ENCODE measurements at places on chromosomes 1 and 21.

- DNase-seq = no peak
Measured at GRCh38 chr1:226440512-226440911, 32.6 kb upstream of the PARP1 start.

DNA sequence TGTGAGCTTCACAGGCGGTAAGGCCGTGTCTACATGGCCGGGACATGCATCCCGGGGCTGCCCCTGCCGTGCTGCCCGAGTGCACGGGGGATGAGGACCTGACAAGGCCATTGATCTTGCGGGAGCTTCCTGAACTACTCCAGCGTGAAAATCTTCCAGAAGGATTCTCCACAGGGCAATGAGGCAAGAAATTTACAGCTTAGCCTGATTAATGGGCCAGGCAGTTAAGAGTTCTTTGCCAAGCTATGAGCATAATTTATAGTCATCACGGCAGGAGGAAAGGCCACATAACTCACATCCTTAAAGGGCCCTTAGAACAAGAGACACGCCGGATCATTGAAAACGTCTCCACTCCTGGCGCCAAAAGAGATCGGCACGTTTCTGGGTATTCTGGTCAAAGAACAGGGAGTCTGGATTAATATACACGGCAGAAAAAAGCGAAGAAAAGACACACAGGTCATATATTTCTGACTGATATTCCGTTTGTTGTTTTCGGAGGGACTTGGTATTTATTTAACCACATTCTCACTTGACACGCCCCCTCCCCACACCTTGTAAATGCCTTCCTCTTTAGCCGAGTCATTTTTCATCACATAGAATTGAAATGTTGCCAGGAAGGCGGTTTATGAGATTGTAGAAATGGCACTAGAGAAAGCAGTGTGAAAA, 180.5 kb downstream of the DYRK1A start:
- DNase-seq = no peak

- DNase-seq = no peak
Measured at GRCh38 chr21:34997294-34997693, 51.8 kb downstream of the RUNX1 start.

GRCh38 chr1:178565586-178565985, 52.7 kb downstream of the TEX35 start:
- DNase-seq = no peak

GRCh38 chr1:225848030-225848955, 33.9 kb downstream of the TMEM63A start:
- DNase-seq = no peak

- no peak for DNase-seq
Measured at GRCh38 chr1:24622218-24622617, 20.9 kb upstream of the SRRM1 start.

DNA sequence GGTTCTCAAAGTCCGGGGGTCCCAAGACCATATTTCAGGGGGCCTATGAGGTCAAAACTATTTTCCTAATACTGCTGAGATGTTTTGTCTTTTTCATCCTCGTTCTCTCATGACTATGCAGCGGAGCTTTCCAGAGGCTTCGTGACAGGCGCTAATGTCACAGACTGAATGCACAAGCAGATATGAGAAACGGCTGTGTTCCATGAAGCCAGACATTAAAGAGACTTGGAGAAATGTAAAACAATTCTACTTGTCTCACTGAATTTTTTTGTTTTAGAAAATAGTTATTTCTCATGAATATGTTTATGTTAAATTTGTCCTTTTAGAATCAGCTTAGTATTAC, 10.3 kb downstream of the PIGP start:
- no peak for DNase-seq

DNA sequence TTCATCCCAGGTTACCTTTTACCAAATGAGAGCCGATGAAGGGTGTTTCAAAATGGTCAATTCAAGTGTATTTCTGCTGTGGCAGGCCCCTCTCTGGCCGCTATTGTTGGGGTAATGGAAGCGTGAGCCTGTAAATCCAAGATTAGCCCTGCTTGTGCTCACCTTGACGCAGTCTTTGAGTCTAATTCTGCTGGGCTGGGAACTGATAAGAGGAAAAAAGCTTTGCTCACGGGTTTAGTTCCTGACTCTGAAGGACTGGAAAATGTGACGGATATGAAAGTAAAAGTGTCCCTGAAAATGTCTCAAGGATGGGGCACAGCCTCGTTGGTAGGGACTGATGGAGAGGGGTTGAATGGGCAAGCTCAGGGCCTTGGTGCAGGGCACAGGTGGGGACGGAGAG, 125.9 kb upstream of the GALNT2 start:
- no peak for DNase-seq

GRCh38 chr1:160567858-160568682, 11.2 kb downstream of the CD84 start:
- DNase-seq = peak; percentile 85

DNA sequence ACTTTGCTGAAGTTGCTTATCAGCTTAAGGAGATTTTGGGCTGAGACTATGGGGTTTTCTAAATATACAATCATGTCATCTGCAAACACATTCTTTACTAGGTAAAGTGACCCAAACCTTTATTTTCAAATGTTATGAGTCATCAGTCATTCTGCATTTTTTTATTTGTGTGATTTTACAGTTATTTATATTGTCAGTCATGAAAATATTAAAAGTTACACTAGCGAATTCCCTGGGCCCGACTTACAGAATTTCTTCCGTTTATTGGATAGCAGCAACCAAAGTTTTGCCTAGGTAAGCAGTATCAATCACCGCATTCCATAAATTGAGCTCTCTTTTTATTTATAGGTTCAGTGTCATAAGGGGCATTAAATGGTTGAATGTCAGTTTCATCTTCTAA, 13.8 kb downstream of the OR2M5 start:
- DNase-seq = no peak

DNA sequence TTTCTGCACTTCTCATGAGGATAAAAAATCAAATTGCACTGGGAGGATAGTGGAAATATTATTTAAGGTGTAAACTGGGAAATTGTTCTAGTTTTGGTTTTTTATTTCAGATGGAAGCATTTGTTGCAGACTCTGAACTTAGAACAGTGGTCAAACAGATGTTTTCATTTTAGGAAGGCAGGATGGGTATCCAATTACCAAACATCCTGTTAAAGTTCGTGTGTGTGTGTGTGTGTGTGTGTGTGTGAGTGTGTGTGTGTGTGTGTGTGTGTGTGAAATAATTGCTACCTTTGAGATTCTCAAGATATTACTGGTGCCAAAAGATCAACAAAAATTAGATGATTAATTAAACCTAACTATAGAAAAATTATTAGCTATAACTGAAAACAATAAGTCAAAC, 24.3 kb upstream of the DUSP10 start:
- no peak for DNase-seq

DNA sequence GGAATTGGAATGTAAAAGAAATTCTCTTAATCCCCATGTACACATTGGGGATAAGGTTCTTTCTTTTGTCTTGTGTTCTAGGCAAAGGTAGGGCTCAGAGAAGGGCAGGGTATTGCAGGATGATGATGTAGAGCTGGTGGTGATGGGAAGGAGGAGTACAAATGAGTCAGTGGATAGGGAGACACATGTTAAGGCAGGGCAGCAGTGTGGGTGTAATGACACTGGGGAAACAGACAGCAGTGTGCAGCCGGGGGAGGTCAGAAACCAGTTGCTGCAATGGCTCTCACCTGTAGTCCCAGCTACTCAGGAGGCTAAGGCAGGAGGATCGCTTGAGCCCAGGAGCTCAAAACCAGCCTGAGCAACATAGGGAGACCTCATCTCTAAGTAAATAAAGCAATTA, 5.1 kb downstream of the NLRP3 start:
- DNase-seq = no peak

- no peak for DNase-seq
Measured at GRCh38 chr1:51636764-51637522, 20.1 kb downstream of the OSBPL9 start.

DNA sequence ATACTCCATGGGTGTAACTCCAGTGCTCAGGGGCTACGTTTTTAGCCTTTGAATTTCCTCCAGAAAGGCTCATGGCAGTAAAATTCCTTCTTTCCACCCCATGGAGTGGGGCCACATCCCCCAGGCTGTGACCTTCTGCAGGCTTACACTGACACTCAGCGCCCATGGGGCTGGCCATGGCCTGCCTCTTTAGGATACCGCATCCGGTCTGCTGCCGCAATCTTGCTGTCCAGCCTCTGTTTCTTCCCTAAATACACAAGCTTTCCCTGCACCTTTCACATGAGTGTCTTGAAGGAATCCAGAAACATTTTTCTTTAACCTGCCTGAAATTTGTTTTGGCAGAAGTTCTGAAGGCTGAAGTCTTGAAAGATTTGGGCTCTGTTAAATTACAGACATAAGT, 170.5 kb downstream of the NTMT2 start:
- no peak for DNase-seq

GRCh38 chr1:204584699-204585372, 68.6 kb downstream of the MDM4 start:
- peak; percentile 18 for DNase-seq

DNA sequence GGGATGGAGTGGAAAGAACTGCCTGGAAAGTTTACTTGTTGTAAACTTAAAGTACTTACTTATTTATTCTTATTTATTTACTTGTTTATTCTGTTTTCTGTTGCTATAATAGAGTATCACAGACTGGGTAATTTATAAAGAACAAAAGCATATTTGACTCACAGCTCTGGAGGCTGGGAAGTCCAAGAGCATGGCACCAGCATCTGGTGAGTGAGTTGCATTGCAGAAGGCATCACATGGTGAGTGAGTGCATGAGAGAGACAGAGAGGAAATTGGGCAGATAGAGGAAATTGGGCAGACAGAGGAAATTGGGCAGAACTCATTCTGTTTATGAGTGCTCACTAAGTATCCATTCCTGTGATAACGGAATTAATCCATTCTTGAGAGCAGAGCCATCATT, 11.6 kb upstream of the RGSL1 start:
- DNase-seq = no peak

GRCh38 chr1:2543543-2544092, 12.6 kb upstream of the TNFRSF14 start:
- DNase-seq = no peak

- no peak for DNase-seq
Measured at GRCh38 chr1:107141491-107142126, 770 bp downstream of the NTNG1 start.

GRCh38 chr1:118900643-118901440, 87.3 kb downstream of the TBX15 start:
- DNase-seq = no peak

DNA sequence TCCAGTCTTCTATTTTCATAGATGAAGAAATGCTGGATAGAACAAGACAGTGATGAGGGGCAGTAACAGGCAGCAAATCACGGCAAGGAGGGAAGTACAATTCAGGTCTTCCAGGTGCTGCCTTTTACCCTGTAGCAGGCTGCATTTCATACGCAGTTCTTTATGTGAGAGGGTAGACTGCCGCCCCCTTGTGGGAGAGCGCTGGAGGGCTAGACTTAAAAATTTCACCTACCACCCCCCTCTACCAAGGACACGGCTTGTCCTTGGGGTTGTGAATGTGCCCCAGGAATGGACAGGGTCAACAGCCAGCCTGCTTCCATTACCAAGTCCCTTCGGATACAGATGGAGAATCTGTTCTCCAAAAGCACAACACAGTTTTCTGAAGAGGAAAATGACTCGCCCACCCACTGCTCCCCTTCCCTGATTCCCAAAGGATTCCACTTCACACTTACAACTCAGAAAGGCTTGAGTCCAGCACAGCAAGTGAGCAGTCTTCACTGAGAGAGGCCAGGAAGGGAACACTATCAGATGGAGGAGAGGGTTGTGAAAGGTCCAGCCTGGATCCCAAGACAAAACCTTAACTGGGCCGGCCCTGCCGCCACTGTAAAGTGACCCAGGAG, 7.4 kb downstream of the WDR77 start:
- DNase-seq = peak; percentile 57

DNA sequence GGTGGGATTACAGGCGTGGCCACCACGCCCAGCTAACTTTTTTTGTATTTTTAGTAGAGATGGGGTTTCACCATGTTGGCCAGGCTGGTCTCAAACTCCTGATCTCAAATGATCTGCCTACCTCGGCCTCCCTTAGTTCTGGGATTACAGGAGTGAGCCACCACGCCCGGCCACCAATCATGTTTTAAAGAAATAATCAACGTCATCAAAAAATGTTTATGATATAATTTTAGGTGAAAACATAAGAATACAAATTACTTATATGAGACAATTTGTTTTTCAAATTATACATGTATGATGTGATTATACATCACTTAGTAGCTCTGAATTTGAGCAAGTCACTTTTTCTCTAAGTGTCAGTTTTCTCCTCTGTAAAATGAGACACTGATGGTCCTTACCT, 31.6 kb upstream of the SSBP3 start:
- no peak for DNase-seq

DNA sequence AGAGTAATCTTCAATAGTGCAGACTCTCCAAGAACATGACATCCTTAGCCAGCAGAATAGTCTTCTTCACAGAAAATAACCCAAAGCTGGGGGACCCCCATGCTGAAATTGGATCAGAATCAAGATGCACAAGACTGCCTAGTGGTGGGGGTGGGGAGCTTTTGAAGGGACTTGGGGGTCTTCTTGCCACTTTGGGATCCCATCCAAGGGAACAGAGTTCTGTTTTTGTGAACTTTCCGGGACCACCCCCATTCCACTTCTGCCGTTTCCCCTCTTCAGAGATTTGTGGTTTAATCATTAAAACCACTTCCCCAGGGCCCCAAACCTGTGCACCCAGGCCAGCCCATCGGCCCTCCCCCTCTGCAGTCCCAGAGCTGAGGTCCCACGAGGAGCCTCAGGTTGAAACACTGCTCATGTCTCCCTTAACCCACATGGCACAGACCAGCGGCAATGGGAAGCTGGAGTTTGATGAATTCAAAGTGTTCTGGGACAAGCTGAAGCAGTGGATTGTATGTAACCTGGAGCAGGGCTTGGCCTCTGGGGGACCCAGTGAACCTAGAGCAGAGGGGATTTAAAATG, 44.9 kb downstream of the CAPN9 start:
- DNase-seq = no peak

- DNase-seq = peak; percentile 34
Measured at GRCh38 chr1:67532452-67533216, 102.4 kb upstream of the SERBP1 start.

- DNase-seq = no peak
Measured at GRCh38 chr1:226041419-226041818, 21.1 kb upstream of the H3-3A start.

DNA sequence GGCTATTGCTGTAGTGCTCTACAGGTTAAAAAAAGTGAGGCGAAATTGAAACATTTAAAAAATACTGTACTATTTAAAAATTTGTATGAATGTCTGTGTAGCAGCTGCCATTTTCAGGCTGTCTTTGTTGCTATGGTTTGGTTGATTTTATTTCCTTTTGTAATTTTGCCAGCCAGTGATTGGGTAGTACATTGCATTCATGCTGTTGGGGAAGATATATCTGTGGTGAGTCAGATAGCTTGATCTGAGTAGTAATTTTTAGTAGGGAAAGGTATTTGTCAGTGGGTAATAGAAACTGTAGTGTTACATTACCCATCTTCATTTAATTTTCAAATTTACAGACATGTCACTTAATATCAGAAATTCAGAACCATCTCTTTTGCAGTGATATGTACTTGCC, 15.0 kb downstream of the NFIA start:
- DNase-seq = no peak

DNA sequence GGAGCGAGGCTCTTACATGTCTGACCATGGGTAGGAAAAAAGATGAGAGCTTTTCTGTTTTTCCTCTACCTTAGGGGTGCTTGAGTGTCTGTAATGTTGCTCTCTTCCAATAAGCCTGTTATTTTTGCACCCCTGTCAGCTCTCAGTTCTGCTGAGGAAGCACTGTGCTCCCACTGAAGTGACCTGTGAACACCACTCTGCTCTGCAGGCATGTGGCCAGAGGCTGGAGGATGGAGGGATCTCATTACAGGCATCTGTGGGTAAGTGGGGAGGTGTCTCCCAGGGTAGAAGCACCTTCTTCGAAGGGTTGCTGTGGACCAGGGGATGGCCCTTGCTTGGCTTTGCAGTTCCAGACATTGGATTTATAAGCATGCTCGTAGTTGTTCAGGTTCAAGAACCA, 56.8 kb upstream of the RBM15 start:
- no peak for DNase-seq

All from activated CD4-positive, alpha-beta T cell treated with anti-CD3 and anti-CD28 coated beads, Interleukin-2, amount 50 U/mL, for 16 hours (primary cell).